ENCODE measurements at places on chromosomes 11 and 22.

- no peak for DNase-seq
These were observed 69.3 kb upstream of the CTSC start for GRCh38 chr11:88406876-88407275.

DNA sequence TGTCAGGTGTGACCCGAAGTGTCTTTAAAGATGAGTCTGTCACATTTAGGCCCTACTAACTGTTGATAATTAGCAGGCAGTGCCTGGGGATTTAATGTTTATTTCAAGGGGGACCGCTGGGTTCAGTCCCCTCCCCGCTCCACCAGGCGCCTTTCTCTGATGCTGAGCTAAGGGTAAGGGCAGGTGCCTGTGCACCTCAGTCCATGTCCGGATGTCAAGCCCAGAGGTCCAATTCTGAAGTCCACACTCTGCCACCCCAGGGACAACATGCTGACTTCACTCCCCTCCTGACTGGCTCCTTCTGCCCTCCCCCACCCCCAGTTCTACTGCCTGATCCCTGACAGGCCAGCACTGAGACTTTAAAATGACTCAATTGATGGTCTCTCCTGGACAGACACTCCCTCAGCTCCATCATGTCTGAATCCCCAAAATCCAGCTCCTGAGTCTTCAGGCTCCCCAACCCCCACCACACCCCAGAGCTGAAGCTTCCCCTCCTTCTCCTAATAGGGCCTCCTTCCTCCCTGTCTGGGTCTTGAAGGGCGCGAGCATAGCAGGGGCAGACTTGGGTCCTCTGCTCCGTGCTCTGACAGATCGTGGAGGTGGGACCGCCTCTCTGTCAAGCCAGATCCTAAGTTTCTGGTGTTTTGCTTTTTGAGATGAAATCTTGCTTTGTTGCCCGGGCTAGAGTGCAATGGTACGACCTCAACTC lies 49.8 kb upstream of the ANO1 start:
- DNase-seq: no peak

DNA sequence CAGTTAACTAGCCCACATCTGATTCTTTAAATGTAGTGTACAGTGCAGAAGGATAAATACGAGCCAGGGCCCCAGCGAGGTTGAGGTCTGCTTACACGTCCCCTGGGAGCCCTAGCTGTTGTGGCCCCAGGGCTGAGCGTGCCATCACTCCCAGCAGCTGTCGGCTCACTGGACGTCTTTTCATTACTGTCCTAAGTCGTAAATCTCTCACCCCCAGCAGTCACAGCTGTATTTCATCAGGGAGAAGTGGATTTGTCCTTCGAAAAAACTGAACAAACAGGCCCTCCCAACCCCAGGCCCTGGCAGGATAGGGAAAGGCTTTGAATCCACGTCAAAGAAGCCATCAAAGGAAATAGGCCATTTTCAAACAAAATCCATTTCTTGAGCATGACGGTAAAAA lies 110.4 kb upstream of the CSNK2A3 start:
- DNase-seq: no peak

DNA sequence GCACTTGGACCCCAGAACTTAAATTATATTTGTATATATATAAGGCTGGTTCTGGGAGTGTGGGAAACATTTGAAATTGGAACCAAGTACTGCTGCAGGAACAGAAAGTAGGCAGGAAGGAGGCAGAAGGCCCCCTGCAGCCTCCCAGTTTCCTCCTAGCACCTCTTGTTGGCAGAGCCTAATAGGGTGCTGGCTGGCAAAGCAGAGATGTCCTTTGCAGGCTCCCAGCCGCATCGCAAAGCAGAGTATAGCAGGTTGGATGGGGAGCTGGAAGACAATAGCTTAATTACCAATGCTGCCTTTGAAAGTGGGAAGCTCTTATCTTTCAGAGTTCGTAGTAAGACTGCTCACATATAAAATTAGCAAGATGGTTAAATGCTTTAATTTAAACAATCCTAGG lies 370.8 kb upstream of the C11orf87 start:
- DNase-seq: no peak

- no peak for DNase-seq
These were observed 6.7 kb downstream of the GNAZ start for GRCh38 chr22:23076896-23077572.

DNA sequence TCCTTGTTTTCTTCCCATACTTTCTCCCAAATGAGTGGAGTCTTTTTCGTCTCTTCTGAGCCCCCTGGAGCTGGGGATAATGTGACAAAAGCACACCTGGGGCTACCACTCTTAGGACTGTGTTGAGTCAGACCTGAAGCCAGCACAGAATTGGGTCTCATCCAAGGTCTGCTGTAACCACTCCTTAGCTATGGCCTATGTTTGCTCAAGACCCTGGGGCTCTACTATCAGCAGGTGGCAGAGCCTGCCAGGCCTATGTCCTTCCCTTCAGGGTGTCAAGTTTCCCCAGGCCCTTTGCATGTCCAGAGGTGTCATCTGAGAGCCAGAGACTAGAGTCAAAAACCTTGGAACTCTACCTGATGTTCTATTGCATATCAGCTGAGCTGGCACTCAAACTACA lies 335.7 kb downstream of the DDX10 start:
- DNase-seq: no peak

- DNase-seq: no peak
These were observed 17.7 kb downstream of the LRP5 start for GRCh38 chr11:68329978-68330699.

GRCh38 chr11:3882655-3883054 lies 27.2 kb downstream of the STIM1 start:
- no peak for DNase-seq

GRCh38 chr11:44597358-44598012 lies 32.0 kb downstream of the CD82 start:
- no peak for DNase-seq

DNA sequence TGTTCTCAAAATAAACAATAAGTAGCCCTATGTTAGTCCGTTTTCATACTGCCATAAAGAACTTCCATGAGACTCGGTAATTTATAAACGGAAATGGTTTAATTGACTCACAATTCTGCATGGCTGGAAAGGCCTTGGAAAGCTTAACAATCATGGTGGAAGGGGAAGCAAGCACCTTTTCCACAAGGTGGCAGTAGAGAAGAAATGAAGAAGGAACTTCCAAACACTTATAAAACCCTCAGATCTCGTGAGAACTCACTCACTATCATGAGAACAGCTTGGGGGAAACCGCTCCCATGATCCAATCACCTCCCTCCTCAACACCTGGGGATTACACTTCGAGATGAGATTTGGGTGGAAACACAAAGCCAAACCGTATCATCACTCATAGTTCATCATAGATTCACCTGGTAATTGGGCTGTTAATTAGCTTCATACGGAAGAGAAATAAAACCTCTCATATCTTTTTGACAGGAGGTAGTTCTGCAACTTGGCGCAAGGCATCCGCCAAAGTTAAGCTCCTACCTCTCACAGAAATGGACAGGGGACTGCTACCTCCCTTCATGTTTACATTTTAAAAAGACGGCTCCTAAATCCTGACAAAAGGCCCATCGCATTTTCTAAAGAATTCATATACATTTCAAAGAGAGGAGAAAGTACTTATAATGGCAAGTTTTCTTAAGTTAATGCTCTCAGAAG lies 49.0 kb downstream of the MUC15 start:
- DNase-seq: no peak

DNA sequence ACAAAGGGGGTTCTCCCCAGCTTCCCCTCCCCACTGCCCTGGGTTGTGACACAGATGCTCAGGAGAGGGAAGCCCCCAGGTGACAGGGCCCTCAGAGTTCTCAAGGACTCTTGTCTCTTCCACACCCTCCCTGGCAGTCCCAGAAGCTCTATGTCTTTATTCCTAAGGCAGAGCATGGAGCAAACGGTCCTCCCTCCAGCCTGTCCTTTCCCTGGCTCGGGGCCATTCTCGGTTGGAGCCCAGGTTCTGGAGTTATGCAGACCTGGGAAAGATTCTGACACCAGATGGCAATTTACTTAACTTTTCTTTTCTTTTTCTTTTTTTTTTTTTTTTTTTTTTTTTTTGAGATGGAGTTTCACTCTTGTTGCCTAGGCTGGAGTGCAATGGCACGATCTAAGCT lies 186.6 kb downstream of the CEP164 start:
- no peak for DNase-seq

- DNase-seq: no peak
These were observed 21.7 kb upstream of the SLN start for GRCh38 chr11:107733518-107733917.

- no peak for DNase-seq
These were observed 5.3 kb upstream of the CD44 start for GRCh38 chr11:35133656-35134055.

GRCh38 chr11:114724916-114725524 lies 46.7 kb downstream of the NXPE2 start:
- DNase-seq: no peak

DNA sequence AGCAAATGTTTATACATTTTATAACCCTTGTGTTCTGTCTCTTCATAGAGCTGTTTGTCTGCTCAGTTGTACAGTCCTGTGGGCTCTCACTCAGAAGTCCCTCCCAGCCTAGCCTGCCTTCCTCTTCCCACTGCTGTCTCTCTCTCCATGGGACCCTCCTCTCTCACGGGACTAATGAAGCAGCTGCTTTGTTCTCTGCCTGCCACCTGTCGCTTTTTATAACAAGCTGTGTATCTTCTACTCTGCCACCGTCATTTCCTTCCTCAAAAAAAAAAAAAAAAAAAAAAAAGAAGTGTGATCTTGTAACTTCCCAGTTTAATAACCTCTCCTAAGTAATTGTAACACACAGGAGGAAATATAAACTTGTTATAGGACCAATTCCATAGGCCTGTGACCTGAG lies 92.2 kb upstream of the ALKBH3 start:
- DNase-seq: no peak

DNA sequence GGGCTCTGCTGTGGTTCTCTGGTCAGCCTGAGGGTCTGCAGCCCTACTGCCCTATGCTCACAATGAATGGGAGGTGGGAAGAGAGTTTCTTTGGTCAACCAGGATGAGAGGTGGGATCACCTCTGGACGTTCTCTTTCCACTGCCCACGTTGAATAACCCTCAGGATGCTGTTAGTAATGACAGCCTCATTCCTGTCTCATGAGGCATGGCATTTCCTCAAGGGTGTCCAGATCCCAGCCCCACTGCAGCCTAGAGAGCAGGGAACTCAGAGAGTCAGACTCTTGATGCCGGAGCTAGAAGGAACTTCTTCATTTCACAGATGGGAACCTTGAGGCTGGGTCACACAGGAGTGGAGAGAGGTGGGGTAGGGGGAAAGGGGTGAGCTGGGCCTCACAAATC lies 196.0 kb downstream of the CEP164 start:
- no peak for DNase-seq

GRCh38 chr11:12214751-12215150 lies 104.4 kb downstream of the MICAL2 start:
- no peak for DNase-seq

DNA sequence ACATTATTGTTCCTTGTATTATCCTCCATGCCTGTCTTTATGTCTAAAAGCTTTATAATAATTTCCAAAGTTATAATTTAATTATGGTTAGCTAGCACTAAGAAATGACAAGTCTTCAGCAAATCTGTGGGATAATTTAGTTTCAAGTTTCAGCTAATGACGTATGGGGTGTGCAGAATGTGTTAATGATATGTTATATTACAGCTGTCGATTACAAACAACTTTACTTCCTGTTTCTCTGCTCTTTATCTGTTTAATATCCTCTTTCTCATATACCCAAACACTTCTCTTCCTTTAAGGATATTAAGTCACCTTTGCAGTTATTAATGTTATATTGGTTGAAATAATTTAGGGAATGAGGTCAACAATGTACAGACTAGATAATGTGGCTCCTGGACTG lies 161.8 kb downstream of the CASP12 start:
- DNase-seq: no peak

DNA sequence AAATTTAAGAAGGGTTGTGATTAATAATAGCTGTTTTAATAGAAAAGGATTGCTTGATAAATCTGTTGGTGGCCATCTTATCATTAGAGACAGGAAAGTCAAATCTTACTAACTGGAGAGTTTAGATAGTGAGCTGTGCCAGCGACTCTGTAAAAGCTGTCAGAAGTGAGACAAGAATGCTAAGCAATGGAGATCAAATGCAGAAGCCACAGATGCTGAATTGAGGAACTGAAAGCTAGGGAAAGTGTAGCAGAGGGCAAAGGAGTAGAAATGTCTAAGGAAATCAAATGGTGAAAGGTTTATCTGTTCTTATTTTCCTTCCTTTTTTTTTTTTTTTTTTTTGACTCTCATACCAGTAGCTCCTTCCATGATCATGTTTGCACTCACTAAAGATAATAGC lies 13.7 kb downstream of the MS4A13 start:
- no peak for DNase-seq

DNA sequence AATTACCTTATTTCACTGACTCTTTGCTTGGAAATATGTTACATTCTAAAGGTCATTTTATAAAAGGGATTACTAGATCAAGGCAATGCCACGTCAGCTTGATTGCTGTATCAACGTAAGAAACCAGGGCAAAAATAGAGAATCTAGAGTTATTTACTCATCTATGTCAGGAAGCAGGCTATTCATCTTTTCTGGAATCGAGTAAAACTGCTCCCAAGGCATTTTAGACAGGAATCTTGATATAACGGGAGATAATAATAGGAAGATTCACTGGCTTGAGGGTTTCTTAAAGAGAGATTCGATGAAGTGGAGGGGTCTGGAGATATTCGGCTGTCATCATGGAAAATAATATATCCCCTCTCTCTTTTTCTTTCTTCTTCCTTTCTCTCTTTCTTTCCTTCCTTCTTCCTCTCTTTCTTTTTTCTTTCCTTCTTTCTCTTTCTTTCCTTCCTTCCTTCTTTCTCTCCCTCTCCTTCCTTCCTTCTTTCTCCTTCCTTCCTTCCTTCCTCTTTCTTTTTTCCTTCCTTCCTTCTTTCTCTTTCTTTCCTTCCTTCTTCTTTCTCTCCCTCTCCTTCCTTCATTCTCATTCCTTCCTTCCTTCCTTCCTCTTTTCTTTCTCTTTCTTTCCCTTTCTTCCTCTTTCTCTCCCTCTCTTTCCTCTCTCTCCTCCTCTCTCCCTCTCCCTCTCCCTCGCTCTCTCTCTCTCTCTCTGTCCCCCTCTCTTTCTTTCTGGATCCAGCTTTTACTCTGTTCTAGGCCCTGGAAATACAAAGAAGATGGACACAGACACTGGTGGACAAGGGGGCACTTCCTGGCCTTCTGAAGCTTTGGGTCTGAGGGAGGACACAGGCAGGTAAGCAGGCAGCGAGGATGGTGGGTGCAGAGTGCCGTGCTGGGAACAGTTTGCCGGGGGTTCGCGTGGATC lies 18.1 kb upstream of the RASD2 start:
- DNase-seq: no peak

GRCh38 chr11:16854979-16855378 lies 116.5 kb downstream of the C11orf58 start:
- no peak for DNase-seq

DNA sequence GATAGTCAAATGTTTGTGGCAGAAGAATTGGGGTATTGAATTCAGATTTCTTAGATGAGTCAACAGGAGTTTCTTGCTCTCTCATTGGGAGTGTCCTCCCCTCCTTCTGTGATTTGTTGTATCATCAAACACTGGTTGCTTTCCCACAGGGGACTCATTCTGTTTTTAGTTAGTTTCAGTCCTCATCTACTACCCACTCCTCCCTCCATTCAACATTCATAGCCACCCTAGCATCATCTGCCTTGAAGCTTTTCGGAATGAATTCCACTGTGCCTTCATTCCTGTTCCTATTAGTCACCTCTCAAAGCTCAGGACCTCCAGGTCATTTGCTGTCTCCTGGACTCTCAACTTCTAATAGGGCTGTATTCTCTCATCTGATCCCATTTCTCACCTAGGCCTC lies 31.5 kb upstream of the RAB38 start:
- DNase-seq: no peak

- no peak for DNase-seq
These were observed 510 bp downstream of the CHRDL2 start for GRCh38 chr11:74730571-74731260.

GRCh38 chr11:109695696-109696095 lies 273.7 kb downstream of the C11orf87 start:
- no peak for DNase-seq

- no peak for DNase-seq
These were observed 157.4 kb upstream of the NAV2 start for GRCh38 chr11:19555266-19555665.
